Kidney capillary endothelial cell (primary cell): ENCODE measurements at places on chromosomes 13 and 19.

GRCh38 chr13:98856983-98857382, 104.5 kb upstream of the SLC15A1 start:
- DNase-seq: no peak

DNA sequence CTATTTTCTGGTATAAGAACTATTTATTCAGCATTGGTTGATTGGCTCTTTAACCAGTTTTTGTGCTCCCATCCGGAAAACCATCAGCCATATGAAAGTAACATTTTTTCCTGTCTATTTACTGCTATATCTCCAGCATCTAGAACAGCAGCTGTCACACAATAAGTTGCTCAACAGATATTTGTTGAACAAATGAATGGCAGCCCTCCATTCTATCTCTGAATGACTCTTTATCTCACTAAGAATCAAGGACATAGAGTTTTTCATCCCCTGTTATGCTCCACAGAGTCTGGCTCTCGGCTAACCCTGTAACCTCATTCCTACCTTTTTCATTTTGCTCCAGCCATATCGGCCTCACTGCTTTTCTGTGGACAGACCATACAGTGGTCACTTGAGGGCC, 145.5 kb downstream of the SLITRK6 start:
- DNase-seq: no peak

DNA sequence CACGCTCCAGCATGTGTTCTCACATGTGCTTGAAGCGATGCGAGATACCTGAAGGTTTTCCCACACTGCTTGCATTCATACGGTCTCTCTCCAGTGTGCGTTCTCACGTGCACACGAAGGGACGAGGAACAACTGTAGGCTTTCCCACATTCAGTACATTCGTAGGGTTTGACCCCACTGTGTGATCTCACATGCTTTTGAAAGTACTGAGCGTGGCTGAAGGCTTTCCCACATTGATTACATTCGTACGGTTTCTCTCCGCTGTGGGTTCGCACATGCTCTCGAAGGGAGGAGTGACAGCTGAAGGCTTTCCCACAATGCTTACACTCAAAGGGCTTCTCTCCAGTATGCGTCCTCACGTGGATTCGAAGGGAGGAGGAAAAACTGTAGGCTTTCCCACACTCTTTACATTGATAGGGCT, 11.3 kb downstream of the ZNF77 start:
- no peak for DNase-seq

GRCh38 chr19:18119013-18119716, 21.6 kb downstream of the MAST3 start:
- DNase-seq: no peak

GRCh38 chr13:31775148-31775547, 35.8 kb downstream of the RXFP2 start:
- no peak for DNase-seq

- DNase-seq: no peak
These were observed 880 bp upstream of the TMEM160 start for GRCh38 chr19:47049307-47049700.

DNA sequence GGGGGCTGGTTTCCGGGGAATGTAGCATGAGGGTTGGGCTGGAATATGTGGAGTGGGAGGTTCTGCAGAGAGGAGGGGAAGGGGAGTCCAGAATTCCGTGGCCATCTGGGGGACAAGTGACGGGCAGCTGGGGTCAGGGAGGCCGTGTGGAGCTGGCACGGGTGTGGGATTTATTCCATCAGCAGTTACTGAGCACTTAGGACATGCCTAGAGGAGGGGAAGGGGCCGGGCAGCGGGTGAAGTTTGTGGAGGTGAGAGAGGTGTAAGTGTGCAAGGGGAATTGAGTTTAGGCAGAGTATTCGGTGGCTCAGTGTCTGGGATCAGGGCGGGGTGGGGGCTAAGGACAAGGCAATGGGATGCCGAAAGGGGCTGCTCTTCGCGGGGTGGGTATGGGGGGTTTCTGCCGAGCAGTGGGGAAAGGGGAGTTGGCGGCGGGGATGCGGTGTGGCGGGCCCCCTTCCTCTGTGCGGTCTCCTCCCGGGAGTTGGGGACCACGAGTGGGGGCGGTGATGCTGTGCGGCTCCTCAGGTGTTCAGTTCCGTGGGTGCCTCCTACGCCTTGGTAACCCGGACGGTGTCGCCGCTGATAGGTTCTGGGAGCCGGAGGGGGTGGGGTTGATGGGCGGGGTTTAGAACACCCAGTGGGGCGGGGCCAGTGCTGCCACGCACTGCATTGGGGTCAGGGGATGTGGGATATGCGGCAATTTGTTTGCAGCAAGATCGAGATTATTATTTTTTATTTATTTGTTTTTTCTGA, 5.4 kb downstream of the CCDC61 start:
- DNase-seq: no peak

DNA sequence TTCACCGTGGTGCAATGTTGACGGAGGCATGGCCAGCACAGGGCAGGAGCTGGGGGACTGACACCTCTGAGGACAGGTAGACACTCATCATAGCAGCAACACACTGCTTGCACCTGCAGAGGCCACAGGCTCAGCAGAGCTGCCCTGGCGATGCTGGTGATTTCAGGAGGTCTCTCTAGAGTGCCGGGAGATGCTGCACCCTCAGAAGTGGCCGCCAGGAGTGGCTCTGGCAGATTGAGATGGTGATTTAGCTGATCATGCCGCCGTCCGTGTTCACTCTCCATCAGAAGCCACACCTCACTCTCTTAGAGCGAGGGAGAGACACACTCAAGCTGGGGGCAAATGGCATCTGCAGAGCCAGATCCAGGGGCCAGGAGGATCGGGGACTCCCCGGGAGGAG, 244.6 kb upstream of the SGCG start:
- DNase-seq: no peak

DNA sequence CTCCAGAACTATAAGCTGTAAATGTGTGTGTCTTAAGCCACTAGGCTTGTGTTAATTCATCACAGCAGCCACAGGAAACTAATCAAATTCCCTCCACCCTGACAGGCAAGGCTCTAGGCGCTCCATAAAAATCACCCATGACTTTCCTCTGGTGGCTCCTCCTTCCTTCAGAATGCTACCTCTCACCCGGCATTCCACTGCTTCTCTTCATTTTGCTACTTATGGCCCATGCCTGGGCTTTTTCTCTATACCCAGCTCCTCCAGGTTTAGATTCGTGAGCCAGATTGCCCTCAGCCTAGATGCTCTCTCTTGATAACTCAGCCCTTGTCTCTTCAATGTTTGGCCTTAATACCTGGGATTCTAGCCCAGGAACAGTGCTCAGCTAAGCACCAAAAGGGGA, 36.4 kb upstream of the MBNL2 start:
- DNase-seq: no peak

DNA sequence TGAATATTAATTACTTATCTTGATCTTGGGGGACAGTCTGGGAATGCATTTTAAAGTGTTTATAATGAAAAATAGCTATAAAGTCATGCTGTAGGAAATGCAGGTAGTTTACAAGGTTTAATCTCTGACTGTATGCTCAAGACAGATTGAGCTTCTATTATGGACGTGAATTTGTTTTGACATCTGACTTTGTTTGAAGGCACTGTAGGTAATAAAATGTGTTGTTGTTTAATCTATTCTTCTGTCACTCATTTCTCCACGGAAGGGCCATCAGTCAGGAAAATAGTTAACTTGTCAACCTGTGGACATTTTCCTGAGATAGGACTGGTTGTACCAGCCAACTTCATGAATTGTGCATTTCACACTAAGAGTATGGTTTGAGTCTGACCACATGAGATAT, 893.1 kb upstream of the SLITRK6 start:
- no peak for DNase-seq

GRCh38 chr13:77528834-77529500, 6.5 kb upstream of the SCEL start:
- DNase-seq: no peak

DNA sequence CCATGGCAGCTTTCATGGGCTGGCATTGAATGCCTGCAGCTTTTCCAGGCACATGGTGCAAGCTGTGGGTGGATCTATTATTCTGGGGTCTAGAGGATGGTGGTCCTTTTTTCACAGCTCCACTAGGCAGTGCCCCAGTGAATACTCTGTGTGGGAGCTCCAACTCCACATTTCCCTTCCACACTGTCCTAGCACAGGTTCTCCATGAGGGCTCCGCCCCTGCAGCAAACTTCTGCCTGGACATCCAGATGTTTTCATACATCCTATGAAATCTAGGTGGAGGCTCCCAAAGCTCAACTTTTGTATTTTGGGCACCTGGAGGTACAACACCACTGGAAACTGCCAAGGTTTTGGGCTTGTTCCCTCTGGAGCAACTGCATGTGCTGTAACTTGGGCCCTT, 450.6 kb downstream of the LMO7 start:
- no peak for DNase-seq

- DNase-seq: no peak
These were observed 14.0 kb upstream of the ZNF681 start for GRCh38 chr19:23772675-23773063.

GRCh38 chr19:38977445-38978325, 2.1 kb upstream of the FBXO17 start:
- DNase-seq: peak; percentile 41
